ENCODE measurements at places on chromosomes 16 and 17.

DNA sequence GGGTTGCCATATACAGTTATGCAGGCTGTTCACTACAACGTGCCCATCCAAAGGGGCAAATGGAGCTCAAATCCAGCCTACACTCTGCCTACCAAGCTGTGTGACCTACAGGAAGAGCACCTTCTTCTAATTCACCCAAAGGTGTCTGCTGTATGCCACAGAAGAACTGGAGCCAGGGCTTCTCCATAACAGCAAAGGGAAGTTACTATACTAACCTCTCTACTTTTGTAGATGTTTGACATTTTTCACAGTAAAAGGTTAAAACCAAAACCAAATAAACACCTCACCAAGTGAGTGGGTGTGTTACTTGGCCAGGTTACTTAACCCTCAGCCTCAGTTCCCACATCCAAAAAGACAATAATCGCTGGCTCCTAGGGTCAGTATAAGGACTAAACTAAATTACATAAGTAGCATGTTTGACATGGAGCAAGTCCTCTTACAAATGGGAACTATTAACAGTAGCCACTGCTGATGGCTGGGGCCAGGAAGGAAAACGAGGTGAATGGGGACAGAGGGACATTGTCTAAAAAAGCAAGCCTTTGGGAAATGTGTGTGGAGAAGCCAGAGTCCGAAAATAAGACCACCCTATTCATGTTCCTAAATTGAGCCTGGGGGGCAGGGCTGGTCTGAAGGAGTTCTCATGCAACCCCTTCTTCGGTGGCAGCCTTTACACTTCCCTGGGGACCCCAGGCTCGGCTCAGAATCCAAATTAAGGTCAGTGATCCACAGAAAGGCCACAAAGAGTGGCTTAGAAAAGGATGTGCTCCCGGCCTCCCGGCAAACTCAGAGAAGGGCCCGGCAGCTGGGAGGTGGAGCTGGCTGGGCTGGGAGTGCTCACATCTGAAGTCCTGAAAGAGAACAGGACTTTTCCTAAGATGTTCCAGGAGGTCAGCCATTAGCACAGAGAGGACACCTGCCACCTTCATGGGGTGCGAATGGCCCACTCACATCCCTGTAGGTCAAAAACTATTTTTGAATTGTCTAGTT lies 13.5 kb downstream of the CUEDC1 start:
- no peak for DNase-seq

DNA sequence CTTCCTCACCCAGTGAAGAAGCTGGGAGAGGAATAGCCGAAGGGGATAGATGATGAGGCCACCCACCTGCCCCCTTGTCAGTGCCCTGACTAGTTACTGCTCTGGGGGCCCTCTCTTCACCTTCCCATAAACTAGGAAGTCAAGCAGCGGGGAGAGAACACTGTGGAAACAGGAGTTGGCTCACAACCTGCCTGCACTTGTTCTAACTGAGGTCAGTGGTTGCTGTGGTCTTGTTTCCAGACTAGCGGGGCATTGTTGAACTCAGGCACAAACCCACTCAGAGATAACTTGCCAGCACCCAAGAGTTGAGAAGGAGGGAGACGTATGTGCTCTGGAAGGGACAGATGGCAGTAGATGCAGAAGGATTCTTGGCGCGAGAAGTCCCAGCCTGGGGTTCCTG lies 48.6 kb upstream of the DDX52 start:
- no peak for DNase-seq

DNA sequence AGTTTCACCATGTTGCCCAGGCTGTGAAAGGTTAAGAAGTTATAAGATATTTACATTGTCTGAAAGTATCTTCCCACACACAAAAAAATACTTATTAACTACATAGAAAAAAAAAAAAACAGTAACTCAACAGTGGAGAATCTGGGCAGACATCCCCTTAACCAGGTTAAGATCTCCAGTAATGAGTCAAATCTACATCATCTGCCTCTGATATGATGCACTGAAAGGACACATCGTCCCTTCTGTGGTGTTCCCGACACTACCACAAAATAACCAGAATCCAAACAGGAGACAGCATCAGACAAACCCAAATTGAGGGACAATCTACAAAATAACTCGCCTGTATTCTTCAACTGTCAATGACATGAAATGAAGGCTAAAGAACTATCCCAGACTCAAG lies 40.0 kb downstream of the CMTM4 start:
- DNase-seq, result no peak

- DNase-seq, result no peak
Measured at GRCh38 chr17:61551255-61551742, 39.7 kb downstream of the NACA2 start.

DNA sequence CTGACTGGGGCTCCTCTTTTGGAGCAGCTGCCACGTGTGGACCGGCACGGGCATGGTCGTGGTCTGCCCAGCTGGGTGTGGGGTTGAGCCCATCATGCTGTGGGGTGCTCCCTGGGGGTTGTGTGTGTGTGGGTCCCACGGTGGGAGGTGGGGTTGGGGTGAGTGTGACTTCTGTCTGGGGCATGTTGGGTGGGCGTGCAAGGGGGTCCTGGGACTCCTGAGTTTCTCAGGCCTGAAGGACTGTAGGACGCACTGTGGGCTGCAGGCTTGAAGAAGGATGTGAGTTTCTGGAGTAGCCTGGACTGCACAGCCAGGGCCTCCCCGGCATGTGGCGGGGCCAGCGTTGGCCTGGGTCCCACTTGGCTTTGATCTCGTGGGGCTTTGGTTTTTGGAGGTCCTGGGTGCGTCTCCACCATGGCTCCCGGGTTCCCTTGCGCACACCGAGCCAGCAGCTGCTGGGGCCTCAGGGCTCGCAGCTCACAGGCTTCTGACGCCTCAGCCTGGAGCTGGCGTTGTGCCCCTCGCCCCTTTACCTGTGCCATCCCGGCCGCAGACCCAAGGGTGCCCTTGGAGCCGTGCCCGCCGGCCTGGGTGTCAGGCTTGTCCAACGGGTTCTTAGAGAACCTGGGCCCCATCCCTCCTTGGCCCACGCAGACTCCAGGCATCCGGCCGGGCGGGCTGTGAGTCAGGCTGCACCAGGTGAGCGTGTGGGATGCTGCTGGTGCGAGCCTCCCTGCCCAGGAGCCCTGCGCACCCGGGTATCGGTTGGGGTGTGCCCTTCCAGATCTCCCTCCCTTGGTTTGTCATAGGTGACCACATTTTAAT lies 34.4 kb upstream of the ZNF750 start:
- DNase-seq, result no peak

- no peak for DNase-seq
Measured at GRCh38 chr17:42365136-42365535, 23.1 kb downstream of the STAT3 start.

DNA sequence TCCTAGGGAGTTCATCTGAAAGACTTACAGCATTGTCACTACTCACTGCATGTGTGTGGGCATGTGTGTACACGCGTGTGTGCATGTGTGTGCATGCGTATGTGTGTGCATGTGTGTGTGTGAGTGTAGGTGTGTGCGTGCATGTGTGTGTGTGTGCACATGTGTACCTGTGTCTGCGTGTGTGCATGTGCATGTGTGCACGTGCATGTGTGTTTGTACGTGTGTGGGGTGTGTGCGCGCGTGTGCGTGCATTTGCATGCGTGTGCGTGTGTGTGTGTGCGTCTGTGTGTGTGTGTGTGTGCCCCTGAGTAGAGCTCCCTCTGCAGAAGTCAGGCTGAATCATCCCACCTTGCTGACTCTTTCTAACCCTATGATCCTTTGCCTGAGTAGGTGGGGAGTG lies 114.8 kb upstream of the RBFOX1 start:
- DNase-seq, result no peak

DNA sequence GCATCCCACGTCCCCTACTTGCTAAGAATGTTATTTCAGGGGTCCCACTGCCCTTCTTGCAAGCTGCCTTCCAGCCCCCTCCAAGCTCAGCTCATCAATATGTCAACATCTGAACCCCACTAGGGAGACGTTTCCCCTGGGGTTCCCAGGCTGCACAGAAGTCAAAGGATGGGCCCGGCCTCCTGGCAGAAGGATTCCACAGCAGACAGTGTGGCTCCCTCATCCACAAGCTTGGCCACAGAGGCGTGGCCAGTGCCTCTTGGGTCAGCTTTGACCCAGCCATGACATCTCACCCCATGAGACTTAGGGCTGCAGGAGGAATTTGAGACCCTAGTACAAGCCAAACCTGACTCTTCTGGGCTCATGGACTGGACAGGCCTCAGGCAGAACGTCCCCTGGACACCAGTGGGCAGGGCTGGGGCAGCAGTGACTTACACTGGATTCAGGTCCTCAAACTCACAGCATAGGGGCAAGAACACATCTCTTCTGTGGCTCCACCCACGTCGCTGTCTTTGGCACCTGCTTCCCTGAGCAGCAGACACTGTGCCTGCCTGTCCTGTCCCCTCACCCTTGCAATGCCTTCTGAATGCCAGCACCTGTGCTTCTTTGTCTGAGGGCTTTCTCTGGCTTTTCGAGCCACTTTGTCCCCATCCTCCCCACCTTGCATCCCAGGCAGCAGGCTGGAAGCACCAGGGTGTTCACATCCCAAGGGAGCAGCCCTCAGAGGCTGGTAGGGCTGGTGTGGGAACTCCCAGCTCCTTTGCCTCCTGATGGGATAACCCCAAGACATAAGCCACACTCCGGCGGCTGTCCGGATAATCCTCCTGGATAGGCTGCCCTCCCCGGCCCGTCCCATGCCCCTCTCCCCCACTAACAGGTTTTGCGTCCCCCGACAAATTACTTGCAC lies 56.0 kb upstream of the ENPP7 start:
- DNase-seq, result no peak

DNA sequence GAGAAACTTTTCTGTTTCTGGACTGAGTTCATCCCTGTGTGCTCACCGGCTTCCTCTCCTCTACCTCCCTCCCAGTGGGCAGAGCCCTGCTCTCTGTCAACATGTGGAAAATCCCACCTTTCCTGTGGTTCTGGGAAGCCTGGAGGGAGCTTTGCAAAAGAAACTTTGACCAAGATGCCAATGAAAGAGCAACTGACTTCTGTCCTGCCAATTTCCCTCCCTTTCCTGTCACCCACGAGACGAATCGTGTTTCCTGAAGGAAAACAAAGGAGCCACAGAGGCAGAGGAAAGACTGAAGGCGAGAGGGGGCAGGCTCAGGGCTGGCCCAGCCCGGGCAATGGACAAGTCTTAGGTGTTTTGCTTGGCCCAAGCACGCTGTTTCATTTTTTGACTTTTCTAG lies 82.8 kb downstream of the PLCG2 start:
- no peak for DNase-seq

- DNase-seq, result no peak
Measured at GRCh38 chr16:74713325-74713724, 12.7 kb upstream of the MLKL start.

DNA sequence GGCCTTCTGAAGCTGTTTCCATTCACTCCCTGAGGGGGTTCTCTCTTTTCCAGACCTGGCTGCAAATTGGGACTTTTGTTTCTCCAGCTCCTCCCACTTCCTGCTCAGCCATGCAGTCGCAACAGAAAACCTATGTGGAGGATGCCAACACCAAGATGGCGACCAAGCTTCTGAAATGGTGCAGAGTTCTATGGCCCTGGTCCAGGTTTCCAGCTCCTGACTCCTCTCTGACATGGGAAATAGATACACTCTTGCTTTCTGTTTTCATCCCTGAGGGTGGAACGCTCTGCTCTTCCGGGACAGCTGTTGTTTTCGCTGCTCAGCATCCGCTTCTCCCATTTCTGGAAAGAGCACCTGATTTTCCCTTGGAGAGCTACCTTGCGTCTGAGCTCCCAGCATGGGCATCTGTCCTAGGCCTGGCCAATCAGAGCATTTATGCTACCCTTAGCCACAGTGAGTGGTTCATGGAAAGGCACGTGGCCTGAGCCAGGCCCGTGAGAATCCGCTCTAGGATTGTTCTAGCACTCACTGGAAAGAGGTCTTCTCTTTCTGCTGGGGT lies 8.1 kb downstream of the GPRC5B start:
- no peak for DNase-seq

DNA sequence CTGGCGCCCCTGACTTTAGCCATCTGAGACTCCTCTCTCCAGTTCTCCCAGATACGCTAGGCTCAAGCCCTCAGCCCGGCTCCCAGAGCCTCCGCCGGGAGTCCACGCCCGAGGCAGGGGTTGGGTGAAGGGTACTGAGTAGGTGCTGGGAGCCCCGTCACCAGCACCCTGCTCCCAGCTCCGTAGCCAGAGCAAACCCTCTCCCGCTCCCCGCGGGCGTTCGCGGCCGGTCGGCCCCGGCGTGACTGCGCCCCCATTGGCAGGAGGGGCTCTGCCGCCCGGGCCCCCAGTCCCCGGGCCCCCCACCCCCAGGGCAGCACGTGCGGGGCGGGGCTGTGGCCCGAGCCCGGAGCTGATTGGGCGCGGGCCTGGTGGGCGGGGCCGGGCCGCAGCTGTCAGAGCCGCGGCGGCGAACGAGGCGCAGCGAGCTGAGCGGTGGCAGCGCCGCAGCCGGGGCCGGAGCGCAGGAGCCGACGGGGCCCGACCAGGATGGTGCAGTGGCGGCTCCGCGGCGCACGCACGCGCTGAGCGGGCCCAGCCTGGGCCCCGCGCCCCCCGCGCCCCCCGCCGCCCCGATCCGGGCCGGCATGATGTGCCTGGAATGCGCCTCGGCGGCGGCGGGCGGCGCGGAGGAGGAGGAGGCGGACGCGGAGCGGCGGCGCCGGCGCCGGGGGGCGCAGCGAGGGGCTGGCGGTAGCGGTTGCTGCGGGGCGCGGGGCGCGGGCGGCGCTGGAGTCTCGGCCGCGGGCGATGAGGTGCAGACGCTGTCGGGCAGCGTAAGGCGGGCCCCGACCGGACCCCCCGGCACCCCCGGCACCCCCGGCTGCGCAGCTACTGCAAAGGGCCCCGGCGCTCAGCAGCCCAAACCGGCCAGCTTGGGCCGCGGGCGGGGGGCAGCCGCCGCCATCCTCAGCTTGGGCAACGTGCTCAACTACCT lies at the start of gene SPNS2:
Gene SPNS2, plus strand, starts transcription at position 421 of the 937 bp plus-strand sequence. Its CDS starts 167 bp downstream, at position 588.
- DNase-seq, result no peak

GRCh38 chr16:83602761-83603722 lies 204.7 kb upstream of the HSBP1 start:
- DNase-seq, result no peak

DNA sequence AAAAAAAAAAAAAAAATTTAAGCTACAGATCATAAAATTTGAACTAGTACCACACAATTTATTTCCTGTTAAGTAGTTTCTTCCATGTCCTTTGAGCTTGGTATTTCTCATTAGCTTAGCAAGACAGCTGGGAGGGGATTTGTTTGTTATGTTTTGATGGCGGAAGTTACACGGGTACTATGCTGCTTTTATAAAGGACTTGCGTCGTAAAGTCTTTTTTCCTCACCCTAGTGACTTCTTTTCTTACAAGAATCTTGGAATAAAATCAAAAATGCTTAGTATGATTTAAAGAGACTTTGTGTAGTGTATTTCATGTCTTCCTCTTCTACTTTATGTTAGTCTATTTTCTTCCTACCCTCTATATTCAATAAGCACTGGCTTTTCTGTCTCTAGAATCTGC lies 89.1 kb downstream of the NLK start:
- no peak for DNase-seq

- DNase-seq, result no peak
Measured at GRCh38 chr16:27818246-27818645, 245.3 kb downstream of the GSG1L start.

Data from Panc1 (cell line).